Fibroblast of gingiva (primary cell): ENCODE measurements at places on chromosomes 4 and X.

DNA sequence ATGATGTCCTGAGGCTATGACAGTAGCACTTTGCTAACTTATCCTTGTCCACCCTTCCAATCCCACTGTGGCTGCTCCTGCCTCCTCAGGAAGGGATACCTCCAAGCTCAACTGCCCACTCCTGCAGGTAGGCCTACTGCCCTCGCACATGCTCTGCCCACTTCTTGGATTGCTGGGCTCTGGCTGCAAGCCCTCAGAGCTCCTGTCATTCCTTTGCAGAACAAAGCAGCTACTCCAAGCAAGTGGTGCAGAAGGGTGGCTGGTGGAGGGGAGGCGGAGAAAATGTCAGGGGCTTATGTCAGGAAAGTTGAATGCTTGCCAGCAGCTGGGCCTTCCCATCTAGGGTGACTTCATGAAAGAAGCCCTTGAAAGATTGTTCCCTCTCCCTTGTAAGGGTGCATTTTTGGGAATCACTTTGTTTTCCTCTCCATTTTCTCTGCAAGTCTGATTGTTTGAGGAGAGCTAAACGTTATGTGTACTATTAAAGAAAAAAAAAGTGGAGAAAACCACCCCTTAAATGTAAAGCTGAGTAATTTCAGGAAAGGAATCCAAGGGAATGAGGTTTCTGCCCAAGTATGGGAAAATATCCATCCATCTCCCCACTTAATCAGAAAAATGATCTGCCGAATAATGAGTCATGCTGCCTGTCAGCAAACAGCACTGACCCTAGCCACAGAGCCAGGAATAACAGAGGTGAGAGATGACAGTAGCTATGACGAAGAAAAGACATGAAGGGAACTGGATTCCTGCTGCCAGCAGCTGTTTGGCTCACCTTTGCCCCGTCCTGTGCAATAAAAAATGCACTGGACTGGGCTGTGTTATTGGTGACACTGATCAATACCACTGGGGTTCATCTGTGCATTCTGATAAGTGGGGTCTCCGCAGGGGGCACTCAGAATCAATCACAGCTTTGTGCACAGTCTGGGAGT lies 102.0 kb downstream of the RTL5 start:
- DNase-seq, result peak; percentile 17

DNA sequence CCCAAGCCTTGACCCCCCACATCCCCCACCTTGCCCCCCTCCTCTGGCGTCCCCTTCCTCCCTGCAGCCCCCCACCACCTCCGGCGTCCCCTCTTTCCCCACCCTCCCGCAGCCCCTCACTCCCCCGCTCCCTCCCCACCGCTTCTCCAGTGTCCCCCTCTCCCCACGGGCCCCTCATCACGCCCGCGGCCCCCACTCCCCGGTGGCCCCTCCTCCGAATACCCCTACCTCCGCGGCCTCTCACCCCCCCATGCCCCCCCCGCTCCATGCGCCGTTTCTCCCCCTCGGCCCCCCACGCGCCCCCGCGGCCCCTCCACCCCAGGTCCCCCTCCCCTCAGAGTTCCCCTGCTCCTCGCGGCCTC lies 562 bp downstream of the RNF212 start:
- DNase-seq, result no peak

GRCh38 chr4:98601708-98602107 lies 56.7 kb downstream of the TSPAN5 start:
- DNase-seq, result no peak

GRCh38 chr4:16075061-16075460 lies 8.8 kb downstream of the PROM1 start:
- no peak for DNase-seq

DNA sequence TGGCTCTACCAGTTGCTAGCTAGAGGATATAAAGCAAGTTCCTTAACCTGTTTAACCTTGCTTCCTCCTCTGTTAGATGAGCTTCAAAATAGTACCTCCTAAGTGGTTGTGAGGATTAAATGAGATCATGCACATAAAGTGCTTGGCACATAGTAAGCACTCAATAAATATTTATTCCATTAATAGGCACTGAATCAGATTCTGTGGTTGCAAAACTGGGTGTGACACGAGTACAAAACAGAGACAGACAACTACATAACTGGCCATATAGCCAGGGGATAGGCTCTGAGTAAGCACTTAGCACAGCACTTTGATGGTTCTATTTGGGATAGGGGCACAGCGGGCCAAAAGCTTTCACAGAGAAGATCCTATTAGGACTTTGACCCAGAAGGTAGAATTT lies 150.3 kb downstream of the RELL1 start:
- DNase-seq, result no peak

- no peak for DNase-seq
Observed at GRCh38 chr4:42144028-42144427, 8.4 kb downstream of the BEND4 start.

- DNase-seq, result no peak
Observed at GRCh38 chr4:78532046-78532445, 19.5 kb upstream of the ANXA3 start.

- peak; percentile 5 for DNase-seq
Observed at GRCh38 chr4:152640058-152640921, 39.5 kb downstream of the TMEM154 start.

GRCh38 chr4:3420606-3420955 lies 21.2 kb upstream of the HGFAC start:
- DNase-seq, result no peak

DNA sequence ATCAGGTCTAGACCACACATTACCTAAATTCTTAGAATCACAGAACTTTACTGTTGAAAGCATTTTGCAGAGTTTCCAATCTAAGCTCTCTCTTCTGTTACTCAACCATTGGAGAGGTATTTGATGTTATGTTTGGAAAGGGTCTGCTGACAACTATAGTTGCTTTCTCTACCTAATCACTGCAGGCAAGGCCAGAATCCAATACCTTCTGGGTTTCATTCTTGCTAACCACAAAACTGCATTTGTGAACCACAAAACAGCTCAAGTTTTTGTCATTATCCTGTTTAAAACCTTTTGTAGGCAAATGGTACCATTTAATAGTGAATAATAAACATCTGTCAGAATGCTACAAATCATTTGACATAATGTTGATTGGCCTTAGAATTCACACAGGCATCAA lies 380.1 kb downstream of the GASK1B start:
- DNase-seq, result peak; percentile 3

DNA sequence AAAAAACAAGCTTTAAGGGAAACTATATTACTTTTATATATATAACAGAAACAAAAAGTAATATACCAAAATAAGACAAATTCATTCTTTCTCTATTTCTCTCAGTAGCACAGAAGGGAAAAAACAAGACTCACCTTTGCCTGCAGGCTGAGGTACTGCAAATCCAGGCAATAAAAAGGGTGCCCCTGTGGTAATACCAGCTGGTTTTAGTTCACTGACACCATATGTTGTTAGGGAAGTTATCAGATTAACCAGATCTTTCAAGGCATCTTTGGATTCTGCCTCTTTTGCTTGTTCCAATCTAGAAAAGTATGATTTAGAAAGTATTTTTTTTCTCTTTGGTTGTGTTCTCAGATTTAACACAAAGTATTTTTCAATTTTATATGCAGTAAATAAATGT lies 139.8 kb downstream of the WDFY3 start:
- DNase-seq, result no peak

DNA sequence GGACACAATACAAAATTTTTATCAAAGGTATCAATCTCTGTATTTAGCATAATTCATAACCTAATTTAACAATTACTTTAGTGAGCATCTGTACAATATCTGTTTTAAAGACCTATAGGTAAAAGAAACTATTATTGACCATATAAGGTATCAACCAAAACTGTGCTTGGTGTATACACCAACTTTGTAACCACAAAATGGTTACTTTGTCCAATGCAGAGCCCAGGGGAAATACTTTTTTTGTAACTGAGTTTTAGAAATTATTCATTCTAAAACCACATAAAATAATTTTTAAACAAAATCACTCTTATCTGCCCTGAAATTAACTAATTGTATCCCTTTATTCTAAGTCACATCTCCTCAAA lies 5.0 kb downstream of the CXXC4 start:
- no peak for DNase-seq

DNA sequence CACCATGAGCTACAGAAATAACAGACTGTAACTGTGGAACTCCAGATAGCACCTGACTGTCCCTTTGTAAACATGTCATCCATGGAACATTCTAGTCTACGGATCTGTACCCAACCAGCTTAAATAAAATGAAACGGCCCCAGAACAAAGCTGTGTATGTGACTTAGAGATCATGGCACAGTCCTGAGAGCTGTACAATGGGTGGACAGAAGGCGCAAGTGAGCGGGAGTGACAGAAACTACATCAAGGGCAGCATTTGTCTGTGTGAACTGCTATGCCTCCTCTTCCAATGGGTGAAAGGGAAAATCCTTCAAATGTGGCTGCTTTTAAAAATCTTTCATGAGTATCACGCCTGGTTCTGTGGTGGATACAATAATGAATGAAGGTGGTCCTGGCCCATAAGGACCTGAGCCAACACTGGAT lies 72.5 kb downstream of the FAT1 start:
- no peak for DNase-seq

DNA sequence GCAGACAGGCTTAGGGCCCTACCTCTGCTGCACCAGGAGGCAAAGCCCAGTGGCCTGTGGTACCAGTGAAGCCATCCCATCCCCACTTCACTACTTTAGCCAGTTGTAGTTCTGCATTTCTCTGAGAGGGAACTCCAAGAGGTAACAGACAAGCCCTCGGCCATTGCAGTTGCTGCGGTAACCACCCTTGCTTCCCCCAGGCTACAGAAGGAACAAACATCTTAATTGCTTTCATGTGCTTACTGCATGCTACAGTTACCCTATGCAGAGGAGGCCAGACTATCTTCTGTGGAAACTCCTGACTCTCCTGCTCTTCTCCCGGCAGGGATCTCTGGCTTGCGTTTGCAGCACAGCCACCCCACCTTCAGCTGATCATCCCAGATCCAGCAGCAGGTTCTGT lies 67.8 kb downstream of the SPIN4 start:
- peak; percentile 0 for DNase-seq
